Cortex of kidney (tissue), 1 donor: ENCODE measurements at places on chromosomes 7 and 10.

DNA sequence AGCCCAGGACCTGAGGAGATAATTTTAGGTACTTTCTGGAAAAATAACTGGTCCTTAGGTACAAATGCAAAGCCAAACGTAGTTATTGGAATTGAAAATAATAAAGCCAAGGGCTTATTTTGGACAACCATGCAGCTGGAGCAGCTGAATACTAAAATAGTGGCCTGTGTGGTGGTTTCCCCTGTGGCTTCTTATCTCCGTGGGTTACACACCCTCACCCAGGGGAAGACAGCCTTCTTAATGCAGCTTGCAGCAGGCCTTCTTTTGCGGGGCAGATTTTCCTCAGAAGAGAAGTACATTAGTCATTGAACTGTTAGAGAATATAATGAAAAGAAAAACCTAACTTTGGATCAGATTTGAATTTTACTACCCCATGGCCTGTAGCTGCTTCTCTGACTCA is 133.5 kb downstream of the ST7 start:
- DNase-seq: no peak

GRCh38 chr10:16698461-16698860 is 118.8 kb downstream of the RSU1 start:
- no peak for DNase-seq

DNA sequence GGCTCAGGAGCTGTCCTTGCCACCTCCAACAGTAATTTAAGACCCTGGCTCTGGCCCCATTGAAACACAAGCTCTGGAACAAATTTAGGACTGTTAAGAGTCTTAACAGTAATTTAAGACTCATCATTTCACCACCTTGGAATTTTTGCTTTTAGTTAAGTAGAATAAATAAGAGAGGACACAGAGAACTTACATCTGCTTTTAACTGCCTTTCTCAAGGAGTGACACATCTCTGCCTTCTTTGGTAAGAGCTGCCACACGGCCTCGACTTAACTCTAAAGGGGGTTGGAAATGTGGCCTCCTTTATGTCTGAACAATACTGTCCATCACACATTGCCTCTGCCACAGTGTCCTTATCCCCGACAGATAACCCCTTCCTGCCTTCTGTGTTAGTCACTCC is 77.9 kb downstream of the HERPUD2 start:
- no peak for DNase-seq

DNA sequence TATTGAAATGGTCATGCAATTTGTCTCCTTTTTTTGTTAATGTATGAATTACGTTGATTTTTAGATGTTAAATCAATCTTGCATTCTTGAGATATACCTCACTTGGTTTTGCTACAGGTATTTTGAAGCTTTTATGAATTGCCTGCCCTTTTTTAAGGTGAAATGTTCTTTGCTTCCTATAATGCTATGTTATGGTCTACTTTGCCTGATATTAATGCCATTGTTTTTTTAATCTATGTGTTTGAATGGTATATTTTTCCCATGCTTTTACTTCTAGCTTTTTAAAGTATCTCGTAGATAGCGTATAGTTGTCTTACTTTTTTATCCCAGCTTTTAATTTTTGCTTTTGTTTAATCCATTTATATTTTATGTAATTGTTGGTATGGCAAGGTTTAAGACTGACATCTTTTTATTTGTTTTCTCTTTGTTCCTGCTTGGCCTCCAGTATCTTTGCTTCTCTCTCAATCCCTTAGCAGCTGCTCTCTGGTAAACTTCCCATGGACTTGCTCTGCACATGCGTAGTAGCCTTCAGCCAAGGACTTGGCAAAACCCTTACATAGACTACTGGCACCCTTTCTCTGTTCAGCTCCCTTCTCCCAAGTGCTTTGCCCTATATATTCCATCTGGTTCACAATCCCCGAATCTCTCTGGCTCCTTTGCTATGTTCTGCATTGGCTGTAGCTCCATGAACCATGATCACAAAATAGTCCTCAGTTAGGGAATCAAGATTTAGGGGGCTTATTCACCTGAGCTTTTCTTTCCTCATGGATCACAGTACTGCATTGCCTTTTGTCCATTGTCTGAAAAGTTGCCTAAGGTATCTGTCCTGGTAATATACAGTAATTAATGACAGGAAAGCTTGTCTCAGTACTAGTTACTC is 8.4 kb downstream of the TRIM24 start:
- no peak for DNase-seq

DNA sequence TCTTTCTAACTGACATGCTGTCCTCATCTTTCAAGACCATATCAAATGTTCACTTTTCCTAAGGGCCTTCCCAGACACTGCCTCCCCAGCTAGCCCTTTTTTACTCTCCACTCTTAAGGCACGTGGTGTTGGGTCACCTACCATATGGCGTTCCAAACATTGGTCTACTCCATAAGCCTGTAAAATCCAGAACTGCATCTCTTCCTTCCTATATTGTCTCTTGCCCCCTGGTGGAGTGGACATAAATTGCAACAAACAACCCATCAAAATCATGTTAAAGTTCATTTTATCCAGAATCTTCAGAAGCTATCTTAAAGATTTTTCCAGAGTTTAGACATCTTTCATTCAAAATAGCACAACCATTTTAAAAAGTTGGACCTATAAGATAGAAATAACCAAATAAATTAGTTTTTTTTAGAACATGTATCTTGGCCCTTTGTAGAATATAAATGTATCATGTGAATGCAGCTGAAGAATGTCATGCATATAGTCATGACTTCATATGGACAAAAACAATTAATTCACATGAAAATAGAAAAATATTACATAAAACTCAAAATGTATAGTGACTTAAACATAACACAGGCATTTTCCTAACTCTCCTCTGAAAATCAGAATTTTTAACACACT is 180.6 kb upstream of the CHRM2 start:
- no peak for DNase-seq

DNA sequence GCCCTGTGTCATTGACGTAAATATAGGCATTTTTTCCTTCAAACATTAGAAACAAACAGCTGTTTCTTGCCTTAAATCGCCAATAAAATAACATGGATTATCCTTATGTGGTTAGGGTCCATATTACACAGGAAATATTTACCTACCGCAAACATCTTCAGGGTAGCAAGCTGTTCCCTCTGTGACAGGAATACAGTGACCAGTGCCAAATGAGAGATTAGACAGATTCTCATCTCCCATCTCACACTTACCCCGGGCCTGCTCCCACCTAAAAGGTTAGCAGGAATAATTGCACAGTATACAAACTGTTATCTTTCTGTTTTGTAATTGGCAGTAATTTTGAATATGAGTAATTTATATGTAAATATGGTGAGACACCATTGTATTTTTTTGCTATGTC is 16.5 kb downstream of the MKI67 start:
- no peak for DNase-seq

DNA sequence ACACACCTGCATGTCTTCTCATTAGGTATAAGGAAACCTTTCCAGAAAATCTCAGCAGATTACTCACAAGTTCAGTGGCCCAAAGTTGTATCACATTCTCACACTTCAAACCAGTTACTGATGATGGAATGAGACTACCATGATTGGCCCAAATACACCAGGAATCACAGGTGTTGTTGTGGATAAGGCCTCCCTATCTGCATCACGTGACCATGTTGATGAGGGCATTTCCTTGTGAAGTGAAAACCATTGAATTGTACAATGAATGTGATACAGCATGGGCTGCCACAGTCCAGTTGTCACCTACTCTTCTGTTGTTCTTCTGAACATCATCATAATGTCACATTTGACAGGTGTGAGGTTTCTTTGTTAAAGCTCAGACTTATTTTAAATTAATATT is 431.7 kb downstream of the AUTS2 start:
- no peak for DNase-seq

GRCh38 chr7:25839084-25839769 is 312.8 kb upstream of the NFE2L3 start:
- DNase-seq: no peak

GRCh38 chr7:31991406-31991805 is 78.8 kb downstream of the PDE1C start:
- no peak for DNase-seq

DNA sequence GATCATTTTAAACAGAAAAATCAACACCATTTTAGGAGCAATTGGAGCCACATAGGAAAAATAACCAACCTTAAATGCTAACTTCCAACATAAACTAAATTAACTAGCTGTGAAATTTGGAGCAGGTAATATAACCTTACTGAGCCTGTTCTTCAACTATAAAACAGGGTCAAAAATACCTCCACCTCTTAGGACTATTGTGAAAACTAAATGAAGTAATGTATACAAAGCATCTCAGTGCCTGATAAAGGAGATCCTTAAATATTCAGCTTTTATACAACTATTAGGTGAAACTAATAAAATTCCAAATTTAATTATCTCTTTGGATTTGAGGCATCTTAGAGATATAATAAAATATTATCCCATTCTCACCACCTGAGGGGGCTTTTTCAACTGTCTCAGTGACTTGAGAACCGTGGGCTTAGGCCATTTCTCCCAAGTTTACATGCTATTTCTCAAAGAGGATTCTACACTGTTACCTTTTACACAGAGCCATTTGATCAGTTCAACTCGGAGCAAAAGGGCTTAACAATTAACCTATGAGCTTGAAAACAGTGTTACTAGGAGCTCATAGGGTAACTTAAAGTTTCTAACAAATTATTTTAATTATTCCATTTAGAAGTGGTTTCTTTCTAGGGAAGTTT is 165.0 kb upstream of the ASAH2 start:
- DNase-seq: no peak

GRCh38 chr7:88951826-88952225 is 156.3 kb upstream of the TEX47 start:
- no peak for DNase-seq

- DNase-seq: no peak
Observed at GRCh38 chr10:54530299-54530698, 270.7 kb downstream of the PCDH15 start.
